ENCODE measurements at places on chromosomes 4 and X.
A peak's percentile ranks its signal among the peaks of the same experiment; 100 is the strongest.

DNA sequence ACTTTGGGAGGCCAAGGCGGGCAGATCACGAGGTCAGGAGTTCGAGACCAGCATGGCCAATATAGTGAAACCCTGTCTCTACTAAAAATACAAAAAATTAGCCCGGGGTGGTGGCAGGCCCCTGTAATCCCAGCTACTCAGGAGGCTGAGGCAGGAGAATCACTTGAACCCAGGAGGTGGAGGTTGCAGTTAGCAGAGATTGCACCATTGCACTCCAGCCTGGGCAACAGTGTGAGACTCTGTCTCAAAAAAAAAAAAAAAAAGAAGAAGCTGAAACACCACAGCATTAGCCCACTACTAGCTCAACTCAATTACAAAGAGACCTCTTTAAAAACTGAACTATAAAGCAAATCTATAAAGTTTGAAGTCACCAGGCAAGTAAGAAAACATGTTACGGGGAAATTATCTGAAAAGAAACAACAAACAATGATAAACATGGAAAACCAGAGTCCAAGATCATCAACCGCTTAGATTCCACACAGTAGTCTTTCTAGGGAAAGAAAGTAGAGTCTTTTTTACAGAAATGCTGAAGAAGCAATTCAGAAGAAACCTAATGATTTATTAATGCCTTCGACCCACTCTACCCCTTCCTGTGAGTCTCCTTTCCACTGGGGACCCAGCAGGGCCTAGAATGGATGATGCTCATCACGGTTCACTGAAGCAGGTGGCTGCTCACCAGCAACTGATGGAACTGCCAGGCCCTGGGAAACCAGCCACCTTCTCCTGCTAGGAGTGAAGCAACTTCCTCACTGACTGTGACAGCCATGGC, 6.6 kb downstream of the SAT1 start:
- DNase-seq = no peak

- DNase-seq = peak; percentile 66
Observed at GRCh38 chrX:135931644-135932487, 38.4 kb downstream of the SAGE1 start.

GRCh38 chrX:10611441-10612090, 8.8 kb downstream of the MID1 start:
- DNase-seq = no peak

DNA sequence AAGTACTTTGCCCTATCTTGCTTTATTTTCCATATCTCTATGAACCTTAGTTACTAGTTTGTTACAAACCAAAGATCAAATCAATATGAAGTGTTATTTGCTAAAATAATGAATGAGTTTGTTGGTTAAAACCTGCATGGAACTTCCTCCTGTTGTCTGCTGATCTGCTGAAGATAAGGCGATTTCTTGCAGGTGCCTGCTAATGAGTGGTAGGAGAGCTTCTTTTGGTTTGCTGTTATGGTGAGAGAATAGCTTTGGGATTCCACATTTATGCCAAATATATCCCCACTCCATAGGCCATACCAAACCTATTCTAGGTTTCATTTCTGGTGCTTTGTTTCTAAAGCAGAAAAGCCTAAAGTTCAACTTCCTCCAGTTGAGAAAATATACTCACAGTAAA, 103.8 kb upstream of the PCDH10 start:
- DNase-seq = no peak

GRCh38 chr4:73538162-73538561, 56.6 kb downstream of the AFM start:
- no peak for DNase-seq

- no peak for DNase-seq
Observed at GRCh38 chr4:154439224-154439623, 52.4 kb downstream of the DCHS2 start.

GRCh38 chr4:185004562-185005218, 13.6 kb upstream of the HELT start:
- no peak for DNase-seq

DNA sequence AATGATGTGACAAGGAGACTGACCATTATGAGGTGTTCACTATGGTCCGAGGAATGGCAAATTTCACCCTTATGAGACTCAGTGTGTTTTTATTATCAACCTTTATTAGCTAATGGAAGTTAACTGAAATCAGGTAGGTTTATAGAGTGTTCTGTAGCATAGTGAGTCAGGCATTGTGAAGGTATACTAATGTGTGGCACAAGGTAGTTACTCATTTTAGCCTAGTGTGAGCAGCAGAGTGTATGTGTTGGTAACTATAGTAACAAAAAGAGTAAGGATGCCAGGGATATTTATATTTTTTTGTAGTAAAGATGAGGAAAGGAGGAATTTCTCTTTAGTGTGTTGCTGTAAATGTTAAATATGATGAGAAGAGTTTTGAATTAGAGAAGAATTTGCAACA, 12.0 kb downstream of the PDLIM5 start:
- DNase-seq = no peak

DNA sequence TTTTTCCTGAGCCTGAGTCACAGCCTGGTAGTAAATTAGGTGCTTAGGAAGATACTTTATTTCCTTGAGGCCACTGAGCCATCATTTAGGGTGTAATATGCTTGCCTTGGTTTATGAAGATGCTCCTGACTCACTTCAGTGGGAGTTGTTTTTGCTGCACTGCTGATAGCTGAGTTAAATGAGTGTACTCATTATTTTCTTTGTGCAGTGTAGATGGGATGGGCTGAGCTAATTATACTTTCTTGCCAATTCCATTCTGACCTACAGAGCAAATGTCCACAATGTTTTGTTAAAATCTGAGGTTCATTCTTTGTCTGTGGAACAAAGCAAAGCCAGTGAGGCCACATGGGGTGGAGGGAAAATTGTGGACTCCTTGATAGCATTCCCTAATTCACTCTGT, 60.0 kb downstream of the FGF13 start:
- DNase-seq = no peak

DNA sequence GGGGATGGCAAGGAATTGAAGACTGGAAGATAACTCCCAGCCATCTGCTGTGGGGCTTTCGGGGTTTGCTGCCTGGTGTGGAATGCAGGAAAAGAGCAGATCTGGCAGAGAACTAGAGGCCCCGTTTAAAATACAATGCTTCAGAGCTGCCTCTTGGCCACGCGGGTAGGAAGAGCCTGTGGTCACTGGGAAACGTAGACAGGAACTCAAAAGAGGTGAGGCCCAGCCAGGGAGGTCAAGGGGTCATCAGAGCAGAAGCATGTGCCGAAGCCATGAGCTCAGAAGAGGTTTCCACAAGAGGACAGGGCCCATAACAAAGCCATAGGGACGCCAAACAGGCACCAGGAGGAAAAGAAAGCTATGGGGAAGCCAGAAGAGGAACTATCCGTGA, 14.5 kb upstream of the STS start:
- no peak for DNase-seq

- no peak for DNase-seq
Observed at GRCh38 chr4:6466756-6467381, 5.5 kb downstream of the PPP2R2C start.

- DNase-seq = no peak
Observed at GRCh38 chr4:120009731-120010130, 56.9 kb downstream of the MAD2L1 start.

- DNase-seq = no peak
Observed at GRCh38 chr4:104393655-104394324, 100.9 kb downstream of the CXXC4 start.

DNA sequence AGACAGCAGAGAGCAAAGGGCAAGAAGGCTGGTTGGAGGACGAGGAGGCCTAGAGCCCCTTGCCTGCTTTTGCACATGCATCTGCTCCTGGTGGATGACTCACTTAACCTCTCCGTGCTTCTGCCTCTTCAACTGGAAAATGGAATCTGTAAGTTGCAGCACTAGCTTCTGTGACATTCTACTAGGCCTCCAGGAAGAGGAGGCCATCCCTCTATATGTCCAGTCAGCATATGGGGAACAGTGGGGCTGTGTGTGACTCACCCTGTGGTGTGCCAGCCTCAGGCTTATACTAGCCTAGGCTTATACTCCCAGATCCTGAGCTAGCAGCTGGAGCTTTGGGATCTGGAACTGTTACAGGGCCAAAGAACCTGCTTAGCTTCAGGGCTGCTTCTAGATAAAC, 36.0 kb downstream of the RTL9 start:
- DNase-seq = no peak

DNA sequence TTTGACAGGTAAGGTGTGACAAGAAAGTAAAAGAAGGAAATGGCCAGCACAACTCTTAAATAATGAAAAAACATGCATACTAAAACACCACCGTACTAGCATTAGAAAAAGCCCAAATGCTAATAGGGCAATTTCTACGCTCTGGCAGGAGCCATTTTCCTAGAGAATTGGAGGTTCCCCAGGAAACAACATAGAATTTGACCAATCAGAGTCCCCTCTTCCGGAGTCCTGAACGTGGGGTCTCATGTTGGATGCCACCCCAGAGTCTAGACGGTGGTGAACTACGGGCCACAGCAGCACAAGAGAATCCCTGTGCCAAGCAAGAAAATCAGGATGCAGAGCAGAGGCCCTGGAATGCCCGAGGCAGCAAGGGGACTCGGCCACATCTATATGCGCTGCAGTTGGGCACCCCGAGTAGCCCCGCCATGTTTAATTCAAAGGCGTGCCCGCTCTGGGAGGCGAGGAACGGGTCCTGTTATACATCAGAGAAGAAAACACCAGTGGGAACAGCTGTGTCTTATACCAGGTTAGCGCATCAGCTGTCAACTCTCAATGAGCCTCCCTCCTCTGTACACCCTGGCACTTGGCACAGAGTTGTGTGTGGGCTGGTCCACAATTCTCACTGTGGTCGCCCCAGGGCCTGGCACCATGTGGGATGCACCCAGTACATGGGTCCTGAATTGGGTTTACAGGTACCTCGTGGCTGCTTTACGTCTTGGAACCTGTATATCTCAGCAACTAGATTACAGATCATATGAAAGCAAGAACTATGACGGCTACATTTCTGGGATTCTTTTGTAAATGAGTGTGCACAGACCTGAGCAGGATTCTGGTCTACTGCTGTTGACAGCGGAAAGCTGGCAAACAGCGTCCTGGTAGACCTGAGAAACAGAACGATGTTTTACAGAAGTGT, 52.1 kb downstream of the SEL1L3 start:
- no peak for DNase-seq

GRCh38 chrX:105050921-105051320, 169.6 kb downstream of the TEX13A start:
- DNase-seq = no peak

GRCh38 chr4:146255463-146255862, 41.1 kb downstream of the REELD1 start:
- DNase-seq = no peak

DNA sequence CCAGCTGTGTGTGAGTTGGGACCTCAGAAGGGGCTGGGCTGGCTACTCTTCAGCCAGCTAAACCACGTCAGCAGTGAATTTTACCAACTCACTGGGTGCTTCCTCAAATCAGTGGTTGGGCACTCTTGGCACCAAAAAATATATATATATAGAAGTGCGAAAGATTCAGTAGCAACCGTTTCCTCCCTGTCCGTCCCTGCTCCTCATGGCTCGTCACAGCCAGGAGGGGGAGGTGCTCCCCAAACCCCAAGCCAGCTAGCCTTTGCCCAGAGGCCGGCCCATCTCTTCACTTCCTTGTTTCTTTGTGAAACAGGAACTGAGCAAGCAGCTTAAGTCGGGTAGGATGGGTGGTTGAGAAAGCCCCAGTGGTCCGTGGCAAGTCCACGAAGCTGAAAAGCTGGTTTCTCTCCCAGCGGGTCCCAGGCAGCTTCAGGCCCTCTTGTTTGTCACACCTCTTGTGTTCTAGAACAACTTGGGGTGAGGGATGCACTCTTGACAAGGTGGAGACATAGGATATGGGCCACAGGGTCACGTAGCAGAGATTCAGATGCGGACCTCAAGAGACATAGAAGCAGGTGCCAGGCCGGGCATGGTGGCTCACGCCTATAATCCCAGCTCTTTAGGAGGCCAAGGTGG, 6.8 kb upstream of the SASH3 start:
- peak; percentile 97 for DNase-seq

DNA sequence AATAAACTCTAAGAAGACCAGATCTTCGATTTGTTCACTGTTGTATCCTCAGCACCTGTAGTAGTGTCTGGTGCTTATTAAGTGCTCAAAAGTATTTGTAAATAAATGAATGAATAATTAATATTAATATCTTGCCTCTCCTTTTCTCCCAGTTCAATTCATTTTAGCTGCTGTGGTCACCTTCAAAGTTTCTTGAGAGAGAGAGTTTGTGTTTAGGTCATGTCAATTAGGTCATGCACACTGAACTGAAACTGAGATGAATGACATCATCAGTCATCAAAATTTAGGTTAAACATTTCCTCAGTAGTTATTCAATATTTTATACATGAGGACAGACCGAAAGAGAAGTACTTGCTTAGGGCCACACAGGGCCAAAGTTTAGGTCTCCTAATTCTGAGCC, 73.5 kb downstream of the ANXA3 start:
- DNase-seq = no peak

- DNase-seq = no peak
Observed at GRCh38 chrX:40010550-40011321, 87.0 kb downstream of the BCOR start.

- DNase-seq = no peak
Observed at GRCh38 chr4:30630431-30630830, 89.7 kb upstream of the PCDH7 start.

- no peak for DNase-seq
Observed at GRCh38 chrX:134623293-134624045, 34.8 kb downstream of the PLAC1 start.

DNA sequence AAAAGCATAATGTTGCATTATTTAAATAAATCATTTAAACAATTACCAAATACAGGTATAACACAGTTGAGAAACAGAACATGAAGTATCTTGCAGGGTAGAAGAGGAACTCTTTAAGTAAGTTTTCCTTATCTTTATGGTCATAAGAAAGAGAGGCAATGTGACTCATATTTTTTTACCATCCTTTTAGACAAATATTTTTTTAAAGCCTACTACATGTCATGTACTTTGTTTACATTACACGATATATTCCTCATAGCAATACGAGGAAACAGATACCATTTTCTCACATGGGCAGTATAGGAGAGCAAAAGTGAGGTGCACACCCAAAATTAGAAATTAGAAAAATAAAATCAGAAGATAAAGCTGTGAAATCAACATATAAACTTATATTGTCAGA, 49.3 kb upstream of the EPHA5 start:
- DNase-seq = no peak

DNA sequence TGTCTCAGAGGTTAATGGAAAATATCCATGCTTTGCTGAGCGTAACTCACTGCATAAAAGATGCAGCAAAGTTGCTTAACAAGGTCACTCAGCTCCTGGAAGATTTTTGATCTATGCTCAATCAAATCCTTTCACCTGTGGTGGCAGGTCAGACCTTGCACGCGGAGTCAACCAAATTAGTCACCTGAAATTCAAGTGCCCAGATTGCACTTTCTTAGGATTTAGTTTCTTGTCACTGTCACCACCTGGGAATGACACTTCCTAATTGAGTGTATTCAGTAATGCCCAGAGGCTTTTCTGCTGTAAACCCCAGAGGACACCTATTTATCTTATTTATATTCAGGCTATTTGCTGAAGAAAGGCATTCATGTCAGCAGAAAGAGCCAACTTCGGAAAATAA, 215.8 kb upstream of the SMIM31 start:
- no peak for DNase-seq

DNA sequence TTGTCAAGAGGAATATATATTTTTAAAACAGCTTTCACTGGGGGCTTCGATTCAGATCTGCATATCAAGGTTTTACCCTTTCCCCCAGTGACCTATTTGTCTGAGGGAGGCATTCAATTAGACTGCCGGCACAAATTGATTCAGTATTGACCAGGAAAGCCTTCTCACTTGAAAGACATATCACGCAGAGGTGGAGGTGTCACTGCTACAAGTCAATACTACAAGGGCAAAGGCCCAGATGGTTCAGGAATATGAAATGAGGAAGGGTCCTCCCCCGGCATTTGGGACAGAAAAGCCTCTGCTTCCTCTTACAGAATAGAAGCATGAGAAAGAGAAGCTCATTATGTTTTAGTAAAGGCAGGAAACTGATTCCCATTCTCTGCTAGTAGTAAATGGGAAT, 383.6 kb downstream of the HNRNPD start:
- DNase-seq = no peak
